Aorta (tissue), 5 donors: ENCODE measurements at places on chromosomes 5 and 9. TPM values are rescaled to one million over a fixed set of nuclear protein-coding genes. Genes with fewer than 3 reads are reported as not detected.

Gene PIP5K1B
- 14.5 TPM for polyA plus RNA-seq

Gene MYOT
- polyA plus RNA-seq = 0.26 TPM

Gene SLC38A9
- polyA plus RNA-seq = 9.3 TPM

Gene CDKN2A
- 9.4 TPM for polyA plus RNA-seq

Gene MARCOL
- polyA plus RNA-seq = not detected

- DNase-seq = no peak
Measured at GRCh38 chr5:136909906-136910305, 544.6 kb upstream of the TRPC7 start.

DNA sequence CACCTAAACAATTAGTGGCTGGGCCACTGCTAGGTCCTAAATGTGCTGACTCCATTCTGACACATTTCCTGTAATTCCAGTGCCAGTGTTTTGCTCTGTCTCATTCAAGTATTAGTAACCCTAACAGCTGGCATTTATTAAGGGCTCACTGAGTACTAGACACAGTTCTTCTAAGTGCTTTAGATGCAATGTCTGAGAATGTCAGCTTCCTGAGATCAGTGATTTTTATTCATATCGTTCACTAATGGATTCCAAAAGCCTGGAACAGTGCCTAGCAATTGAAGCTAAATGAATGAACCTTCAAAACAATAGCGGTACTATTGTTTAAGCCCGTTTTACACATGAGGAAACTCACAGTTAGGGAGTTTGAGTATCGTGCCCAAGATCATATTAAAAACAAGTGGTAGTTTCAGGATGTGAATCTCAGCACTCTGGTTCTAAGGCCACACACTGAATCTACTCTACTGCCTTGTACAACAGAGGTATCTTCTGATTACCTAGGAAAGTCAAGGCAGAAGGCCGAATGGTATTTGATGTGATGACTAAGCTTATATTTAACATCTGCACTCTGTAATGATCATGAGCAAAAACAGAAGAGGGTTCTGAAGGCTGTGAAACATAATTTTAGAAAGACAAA, 304.0 kb downstream of the PJA2 start:
- no peak for DNase-seq
